A549 treated with CORT108297 at 1 μM for 4 hours (cell line): ENCODE measurements at places on chromosomes 7 and 10. TPM values are rescaled to one million over a fixed set of nuclear protein-coding genes. Genes with fewer than 3 reads are reported as not detected.

WIPF3 gene
- total RNA-seq, result 0.45 to 0.55 TPM (median 0.52 TPM) in 5 replicates

PLAU gene
- total RNA-seq, result 109 to 124 TPM (median 120 TPM) in 5 replicates

HOXA9 gene
- total RNA-seq, result 0.49 to 1.1 TPM (median 0.63 TPM) in 5 replicates

ZNF853 gene
- total RNA-seq, result 1.8 to 2.9 TPM (median 2.2 TPM) in 5 replicates

PIK3CG gene
- total RNA-seq, result not detected in 5 replicates

C10orf62 gene
- 0.10 TPM in 1 of 5 replicates, not detected in the others for total RNA-seq

NYAP1 gene
- total RNA-seq, result 1.5 to 2.4 TPM (median 2.3 TPM) in 5 replicates

KNDC1 gene
- total RNA-seq, result 0.69 to 2.2 TPM (median 2.1 TPM) in 5 replicates

MICU1 gene
- total RNA-seq, result 52.7 to 60.4 TPM (median 53.5 TPM) in 5 replicates

WDR86 gene
- 0.13 to 0.38 TPM (median 0.17 TPM) in 5 replicates for total RNA-seq

LEP gene
- total RNA-seq, result not detected in 5 replicates

ANK3 gene
- 0.18 to 0.54 TPM (median 0.42 TPM) in 5 replicates for total RNA-seq

MSS51 gene
- 0.33 to 0.71 TPM (median 0.40 TPM) in 5 replicates for total RNA-seq
